ENCODE measurements at places on chromosomes 12 and 14.
A peak's percentile ranks its signal among the peaks of the same experiment; 100 is the strongest.

DNA sequence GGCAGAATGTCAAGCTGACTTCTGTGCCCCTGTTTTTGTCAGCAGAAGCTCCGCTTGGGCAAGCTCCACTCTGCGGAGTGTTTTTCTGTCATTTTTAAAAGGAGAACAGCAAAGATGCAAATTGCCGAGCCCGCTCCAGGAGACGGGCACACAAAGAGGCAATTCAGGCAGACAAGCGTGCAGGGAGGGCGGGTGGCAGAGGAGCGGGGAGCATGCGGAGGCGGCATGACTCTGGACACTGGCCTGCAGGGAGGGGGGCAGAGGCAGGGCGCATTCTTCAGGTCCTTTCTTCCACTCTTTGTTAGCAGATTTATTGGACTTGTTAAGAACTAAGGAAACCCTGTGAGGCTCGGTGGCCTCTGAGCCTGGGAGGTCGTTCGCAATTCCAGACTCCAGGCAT, 187.3 kb upstream of the RMST start:
- DNase-seq = peak; percentile 94

DNA sequence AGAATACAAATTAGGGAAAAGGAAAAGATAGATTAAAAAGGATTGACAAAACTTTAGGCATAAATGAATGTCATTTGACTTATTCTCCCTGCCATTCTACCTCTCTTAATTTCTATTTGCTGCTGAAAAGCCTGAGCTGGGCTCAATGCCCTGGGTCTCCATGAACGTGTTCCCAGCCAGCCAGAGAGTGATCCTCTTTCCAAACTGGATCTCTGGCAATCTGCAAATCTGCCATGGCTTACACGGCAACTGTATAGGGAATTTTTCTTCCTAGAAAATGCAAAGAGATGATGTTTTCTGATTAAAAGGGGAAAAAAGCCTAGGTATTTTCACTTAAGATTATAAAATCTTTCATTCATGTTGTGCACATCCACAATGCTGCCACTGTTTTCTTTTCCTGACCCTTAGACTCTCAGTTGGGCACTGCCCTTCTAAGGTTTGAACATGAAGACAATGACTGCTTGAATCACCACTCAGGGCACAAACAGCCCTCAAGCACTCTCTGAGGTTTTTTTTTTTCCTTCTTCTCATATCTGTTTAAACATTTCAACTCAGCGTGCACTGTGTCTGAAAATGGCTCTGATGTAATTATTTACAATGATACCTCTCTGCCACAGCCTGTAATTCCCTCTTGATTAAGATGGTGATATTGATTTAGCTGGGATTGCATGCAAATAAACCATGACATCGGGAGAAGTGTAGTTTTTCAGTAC, 60.3 kb downstream of the DACT1 start:
- no peak for DNase-seq

DNA sequence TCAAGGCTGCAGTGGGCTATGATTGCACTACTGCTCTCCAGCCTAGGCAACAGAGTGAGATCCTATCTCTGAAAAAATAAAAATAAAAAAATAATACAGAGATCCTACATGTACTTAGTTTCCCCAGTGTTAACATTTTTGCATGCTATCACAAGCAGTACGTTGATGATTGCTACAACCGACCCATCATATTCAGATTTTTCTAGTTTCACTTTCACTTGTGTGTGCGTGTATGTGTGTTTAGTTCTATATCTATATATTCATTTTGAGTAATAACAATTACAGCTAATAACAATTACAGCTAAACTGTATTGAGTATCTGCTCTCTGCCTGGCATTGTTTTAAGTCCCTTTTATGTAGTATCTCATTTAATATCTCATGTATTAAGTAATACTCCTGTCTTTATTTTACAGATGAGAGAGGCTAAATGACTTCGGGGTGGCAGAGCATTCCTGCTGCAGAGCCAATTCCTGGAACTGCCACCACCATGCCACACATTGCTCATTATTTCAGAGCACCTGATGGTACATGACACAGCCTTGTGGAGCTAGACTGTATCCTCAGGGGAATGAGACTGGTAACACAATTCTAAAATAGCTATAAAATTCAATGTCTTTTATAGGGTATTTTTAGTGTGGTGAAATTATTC, 153.1 kb downstream of the BCAT1 start:
- DNase-seq = no peak

GRCh38 chr12:102769323-102769916, 147.6 kb downstream of the PAH start:
- DNase-seq = peak; percentile 63

DNA sequence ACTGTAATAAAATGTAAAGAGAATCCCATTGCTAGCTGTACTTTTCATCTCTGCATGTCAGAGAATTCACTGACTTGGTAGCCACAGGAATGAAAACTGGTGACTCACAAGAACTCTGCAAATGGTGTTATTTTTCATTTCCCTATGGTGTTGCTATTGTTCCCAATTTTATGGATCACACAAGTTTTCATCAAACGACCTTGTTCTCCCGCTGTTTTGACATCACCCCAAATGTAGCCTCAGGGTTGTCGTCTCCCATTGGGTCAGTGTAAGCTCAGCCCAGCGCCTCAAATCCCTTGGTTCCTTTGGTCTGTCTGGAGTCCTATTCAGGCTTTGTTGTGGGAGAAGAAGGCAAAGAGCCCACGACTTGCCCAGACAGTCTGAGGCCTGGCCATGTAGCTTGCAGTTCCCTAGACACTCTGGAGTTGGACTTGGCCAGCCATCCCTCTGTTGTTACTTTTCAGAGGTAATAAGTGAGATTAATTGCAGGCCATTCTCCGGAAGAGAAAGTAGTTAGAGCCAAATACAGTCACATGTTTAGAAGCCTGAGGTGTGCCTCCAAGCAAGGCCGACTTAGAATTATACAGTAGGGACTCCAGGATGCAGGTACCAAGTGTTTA, 159.2 kb downstream of the TGFB3 start:
- no peak for DNase-seq

DNA sequence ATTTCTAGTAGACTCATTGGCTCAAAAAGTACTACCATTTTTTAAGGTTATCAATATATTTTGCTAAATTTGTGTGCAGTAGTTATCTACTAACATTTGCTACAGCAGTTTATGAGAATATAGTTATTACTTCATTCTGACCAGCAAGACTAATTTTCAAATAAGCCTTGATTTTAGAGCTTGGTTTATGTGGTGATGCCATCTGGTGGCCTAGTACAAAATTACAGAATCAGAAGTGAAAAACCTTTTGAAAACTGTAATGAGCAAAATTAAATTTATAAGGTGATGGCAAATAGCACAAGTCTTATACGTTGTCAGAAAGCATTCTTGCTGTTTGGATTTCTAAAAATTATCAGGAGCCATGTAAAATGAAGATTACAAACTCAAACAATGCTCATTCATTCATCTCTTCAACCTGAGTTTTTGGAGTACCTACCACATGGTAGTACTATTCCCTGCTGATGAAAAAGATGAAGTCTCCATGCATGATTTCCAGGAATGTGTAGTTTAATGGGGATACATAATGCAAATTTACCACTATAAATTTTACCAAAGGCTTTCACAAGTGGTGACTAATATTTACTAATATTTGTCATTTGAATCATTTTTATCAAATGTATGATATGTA, 51.0 kb downstream of the MAGOHB start:
- DNase-seq = no peak

DNA sequence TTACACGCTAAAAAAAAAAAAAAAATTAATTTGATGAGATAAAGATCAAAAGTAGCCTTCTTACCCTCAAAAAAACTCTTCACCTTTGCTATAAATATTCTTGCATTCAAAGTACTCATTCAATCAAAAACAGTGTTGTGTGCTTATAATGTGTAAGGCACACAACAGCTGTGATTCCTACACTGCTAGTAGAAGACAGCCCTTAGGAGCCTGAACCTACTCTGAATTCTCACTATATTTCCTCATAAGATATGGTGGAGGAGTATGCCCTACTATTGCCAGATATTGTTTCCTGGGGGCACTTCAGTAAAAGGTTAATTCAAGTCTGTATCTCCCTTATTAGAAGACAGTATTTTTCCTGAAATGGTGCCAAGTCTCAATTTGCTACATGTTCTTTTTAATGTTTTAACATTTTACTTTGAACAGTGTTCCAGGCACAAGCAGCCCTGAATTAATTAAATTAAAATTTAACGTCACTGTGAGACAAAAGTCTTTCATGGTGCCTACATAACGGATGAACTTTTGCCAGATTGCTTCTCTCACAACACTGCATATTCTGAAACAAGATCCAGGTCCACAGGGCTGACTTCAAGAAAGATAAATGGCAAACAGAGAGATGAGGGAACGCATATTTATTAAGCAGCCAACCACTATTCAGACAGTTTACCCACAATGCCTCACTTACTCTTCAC, 19.3 kb downstream of the PPP2R5E start:
- DNase-seq = no peak

GRCh38 chr12:110564471-110564991, 18.6 kb downstream of the PPTC7 start:
- no peak for DNase-seq

- no peak for DNase-seq
These were observed 391.8 kb upstream of the PRICKLE1 start for GRCh38 chr12:42981379-42981778.
